ENCODE measurements at places on chromosomes 2 and 18. TPM values are rescaled to one million over a fixed set of nuclear protein-coding genes. Genes with fewer than 3 reads are reported as not detected.

Gene SP3
- total RNA-seq = 166 TPM

Gene OSGEPL1
- total RNA-seq = 11.7 TPM

Gene YIPF4
- 13.0 TPM for total RNA-seq

Gene SERPINB3
- 8.5 TPM for total RNA-seq

Gene ATP9B
- 33.8 TPM for total RNA-seq

Gene CFAP53
- total RNA-seq = 0.59 TPM

Gene UGT1A5
- 0.41 TPM for total RNA-seq

Gene B3GNT7
- 7.4 TPM for total RNA-seq

Gene TYW5
- 7.5 TPM for total RNA-seq

Gene NTSR2
- not detected for total RNA-seq

Gene IL1RL2
- total RNA-seq = 1.4 TPM

Gene DDX1
- 39.0 TPM for total RNA-seq

Gene CDH2
- 0.41 TPM for total RNA-seq

Gene CFLAR
- total RNA-seq = 141 TPM

Gene KLHL41
- 2.3 TPM for total RNA-seq

Gene ANO7
- total RNA-seq = 140 TPM

Gene TGFA
- total RNA-seq = 9.2 TPM

Gene MYCN
- 0.14 TPM for total RNA-seq

Gene ALLC
- not detected for total RNA-seq

Gene INHBB
- total RNA-seq = 35.9 TPM

Gene ATG9A
- total RNA-seq = 38.8 TPM

Gene TBR1
- not detected for total RNA-seq

Gene REEP1
- total RNA-seq = 224 TPM

Gene ITGA4
- 6.4 TPM for total RNA-seq

Gene GPBAR1
- 0.91 TPM for total RNA-seq

Gene SDC1
- total RNA-seq = 103 TPM

Gene ERBB4
- 32.8 TPM for total RNA-seq

All from prostate gland (tissue), 2 donors.